Choroid plexus epithelial cell (primary cell): ENCODE measurements at places on chromosomes 1 and 21.

GRCh38 chr1:21337928-21338572 lies 47.8 kb upstream of the ECE1 start:
- peak; percentile 65 for DNase-seq

- peak; percentile 5 for DNase-seq
Observed at GRCh38 chr1:73593364-73593763, 604.6 kb downstream of the LRRIQ3 start.

DNA sequence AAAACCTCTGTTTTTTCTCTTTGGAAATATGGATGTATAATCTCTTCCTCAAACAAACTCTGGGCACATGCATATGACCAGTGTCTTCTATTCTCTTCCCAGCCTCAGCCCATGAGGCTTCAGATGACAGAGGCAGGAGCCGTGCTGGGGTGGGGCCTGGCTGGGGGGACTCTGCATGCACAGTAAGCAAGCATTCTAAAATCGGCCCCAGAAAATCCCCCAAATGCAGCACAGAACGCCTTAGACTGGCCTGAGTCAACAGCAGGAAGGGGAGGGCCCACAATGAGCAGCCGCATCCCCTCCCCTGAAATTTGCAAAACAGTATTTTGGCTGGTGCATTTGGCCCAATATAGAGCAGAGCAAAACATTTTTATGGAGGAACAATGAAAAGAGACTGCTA lies 47.8 kb downstream of the ITPKB start:
- DNase-seq = no peak

- peak; percentile 81 for DNase-seq
Observed at GRCh38 chr1:9717193-9718005, 65.9 kb downstream of the PIK3CD start.

- DNase-seq = peak; percentile 57
Observed at GRCh38 chr1:161182214-161182613, 4.9 kb upstream of the B4GALT3 start.

DNA sequence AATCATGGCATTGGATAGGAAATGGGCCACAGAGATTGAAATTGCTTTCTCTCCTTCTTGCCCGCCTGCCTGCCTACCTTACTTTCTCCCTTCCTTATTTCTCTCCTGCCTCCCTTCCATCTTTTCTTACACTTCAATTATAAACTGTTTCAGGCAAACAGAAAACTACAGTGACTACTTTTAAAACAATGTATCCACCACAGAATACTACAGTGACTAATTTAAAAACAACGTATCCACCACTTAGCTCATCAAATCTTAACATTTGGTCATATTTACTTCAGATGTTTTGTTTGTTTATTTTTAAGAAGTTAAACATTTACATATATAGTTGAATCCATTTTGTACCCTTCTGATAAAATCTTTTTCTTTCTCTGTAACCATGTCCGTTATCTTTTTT lies 54.4 kb downstream of the SNRPE start:
- peak; percentile 36 for DNase-seq

DNA sequence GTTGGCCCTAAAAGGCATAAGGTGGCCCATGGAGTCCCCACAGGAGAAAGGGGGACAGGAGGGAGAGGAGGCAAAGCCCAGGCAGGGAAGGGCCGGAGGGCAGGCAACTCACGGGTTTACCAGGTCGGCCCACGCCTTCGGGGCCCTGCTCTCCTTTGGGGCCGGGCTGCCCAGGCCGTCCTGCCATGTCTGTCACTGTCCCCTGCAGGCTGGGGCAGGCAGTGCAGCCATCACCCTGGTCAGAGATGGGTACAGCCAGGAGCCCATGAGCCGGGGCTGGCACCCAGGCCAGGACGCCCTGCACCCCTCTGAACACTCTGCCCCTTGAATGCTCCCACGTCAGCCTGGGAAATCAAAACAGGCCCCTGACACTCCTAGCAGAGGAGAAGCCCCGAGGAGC lies 19.8 kb downstream of the COL16A1 start:
- DNase-seq = no peak

DNA sequence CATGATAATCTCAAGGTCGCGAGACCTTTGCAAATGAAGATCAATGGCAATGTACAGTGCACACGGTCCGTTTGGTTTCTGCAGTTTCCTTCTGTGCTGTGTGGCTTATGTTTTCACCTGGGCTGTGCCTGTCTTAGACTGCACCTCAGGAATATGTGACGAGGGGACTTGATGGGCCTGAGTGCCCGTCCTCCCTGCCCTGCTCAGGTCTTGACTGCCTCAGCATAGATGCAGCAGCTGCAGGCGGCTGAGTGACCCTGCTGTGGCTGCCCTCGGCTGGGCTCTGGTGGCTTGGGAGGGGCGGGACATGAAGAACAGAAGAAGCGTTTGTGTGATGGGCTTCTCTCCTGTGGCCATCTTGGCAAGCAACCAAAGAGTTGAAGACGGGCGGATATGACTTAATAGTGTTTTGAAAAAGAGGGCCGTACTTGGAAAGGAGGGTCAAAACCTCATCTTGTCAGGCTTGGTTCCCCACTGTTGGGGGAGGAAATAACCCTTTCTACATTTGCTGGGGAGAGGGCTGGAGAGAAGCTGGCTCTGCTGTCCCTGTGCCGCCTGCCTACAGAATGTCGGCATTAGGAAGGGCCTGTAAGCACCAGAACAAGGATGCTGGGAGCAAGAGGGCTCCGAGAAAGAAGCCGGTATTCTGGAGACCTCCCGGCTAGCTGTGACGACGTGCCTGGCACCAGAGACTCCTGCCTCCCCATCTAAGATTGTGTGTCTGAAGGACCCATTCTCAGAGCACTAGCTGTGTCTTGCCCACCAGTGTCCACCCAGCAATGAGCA lies 7.1 kb downstream of the MYBPHL start:
- peak; percentile 92 for DNase-seq

GRCh38 chr1:2455757-2456156 lies 20.3 kb upstream of the PLCH2 start:
- no peak for DNase-seq

DNA sequence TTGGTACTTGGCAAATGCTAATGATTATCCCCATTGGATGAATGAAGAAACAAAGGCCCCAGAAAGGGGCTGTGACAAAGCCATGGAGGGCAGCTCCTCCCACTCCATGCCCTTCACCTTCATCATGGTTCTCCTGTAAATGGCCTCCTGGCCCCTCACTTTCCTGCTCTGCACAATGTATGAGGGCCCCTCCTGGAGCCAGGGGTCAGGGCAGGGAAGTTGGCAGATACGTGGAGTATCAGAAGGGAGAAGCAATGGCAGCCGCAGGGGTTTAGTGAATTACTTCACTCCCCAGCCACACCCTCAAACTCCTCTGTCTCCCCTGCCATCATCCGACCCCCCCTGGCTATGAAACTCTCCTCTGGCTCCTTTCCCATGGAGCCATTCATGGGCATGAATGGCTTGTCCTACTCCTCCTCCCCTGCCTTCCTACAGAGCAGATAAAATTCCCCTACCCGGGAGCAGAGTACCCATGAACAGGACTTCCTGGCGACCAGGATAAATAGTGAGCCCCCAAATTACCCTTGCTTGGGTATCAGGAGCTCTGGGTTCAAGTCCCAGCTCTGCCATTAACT lies 86.3 kb downstream of the CAMK2N1 start:
- no peak for DNase-seq

GRCh38 chr21:24023402-24023801 lies 1583.9 kb downstream of the MRPL39 start:
- no peak for DNase-seq

DNA sequence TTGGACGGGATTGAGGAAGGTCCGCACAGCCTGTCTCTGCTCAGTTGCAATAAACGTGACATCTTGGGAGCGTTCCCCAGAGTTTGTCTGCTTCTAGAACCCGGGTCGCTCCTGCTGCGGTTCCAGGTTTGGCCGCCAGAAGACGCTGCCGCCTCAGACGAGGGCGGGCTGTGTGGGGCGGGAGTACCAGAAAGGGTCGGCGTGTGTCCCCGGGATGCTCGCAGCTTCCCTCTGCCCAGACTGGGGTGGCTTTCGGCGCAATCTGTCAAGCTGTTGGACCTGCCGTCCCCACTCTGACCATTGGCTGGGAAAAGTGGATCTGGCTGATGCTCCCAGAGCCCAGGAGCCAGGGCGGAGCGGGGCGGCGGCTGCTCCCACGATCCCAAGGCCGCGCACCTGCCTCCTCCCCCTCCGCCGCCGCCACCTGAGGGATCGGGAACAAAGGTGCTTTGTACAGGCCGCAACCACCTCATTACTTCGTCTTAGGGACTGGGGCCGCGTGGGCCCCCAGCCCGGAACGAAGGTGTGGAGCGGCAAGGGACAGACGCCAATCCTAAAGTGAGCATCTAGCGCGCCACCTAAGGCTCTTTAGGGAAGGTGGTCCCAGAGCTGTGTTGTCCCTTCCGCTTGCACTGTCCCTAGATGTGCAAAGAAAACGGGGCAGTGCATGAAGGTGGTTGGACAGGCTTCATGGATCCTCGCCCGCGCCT lies 683 bp upstream of the EFNA4 start:
- peak; percentile 65 for DNase-seq

- no peak for DNase-seq
Observed at GRCh38 chr1:21212126-21212525, 35.4 kb upstream of the EIF4G3 start.

DNA sequence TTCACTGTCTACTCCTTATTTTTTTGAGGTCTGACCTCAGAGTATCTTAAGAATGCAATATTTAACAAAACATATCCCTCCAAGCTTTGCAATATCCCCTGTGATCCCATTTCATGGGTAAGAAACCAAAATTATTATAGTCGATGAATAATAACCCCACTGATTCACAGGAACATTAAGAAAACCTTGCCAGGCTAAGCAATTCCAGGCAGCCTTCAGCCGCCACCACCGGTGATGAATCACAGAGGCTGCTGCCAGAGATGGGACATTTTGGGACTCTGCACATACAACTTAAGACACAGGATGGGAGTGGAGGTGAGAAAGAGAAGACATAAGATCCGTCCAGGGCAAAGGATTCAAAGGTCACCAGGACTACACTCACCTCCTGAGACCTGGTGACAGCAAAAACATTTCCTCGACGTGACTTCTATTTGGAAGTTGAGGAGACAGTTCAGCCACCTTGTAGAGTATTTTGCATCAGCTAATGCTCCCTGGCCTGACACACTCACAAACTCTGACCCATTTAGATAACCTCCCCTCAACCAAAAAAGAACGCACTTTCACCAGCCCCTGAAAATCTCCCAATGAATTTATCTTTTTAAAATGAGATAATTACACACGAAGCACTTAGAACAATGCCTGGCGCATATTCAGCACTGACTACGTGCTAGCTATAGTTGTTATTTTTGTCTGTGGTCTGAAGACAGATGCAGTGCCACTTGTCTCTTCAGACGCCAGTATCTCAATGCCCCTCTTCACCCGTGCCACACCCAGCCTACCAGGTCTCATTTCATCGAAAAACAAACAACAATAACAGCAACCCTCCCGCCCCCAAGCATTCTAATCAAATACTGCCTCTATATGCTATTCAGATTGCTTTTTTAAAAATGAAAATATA lies 17.8 kb upstream of the OVAAL start:
- DNase-seq = no peak

DNA sequence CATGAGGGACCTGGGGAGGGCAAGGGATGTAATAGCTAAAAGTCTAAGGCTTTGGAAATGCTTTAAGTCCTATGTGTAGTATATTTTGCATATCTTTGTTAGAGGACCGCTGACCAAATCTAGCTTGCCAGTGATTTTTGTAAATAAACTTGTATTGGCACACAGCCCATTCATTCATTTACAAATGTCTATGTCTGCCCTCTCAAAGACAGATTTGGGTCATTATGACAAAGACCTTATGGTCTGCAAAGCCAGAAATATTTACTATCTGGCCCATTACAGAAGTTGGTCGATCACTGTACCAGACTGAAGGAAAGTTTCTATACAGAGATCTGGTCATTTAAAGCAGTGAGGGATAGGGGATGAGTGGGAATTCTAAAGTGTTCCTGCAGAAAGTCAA lies 120.1 kb upstream of the RAVER2 start:
- DNase-seq = no peak

- no peak for DNase-seq
Observed at GRCh38 chr1:234427950-234428646, 50.9 kb downstream of the TARBP1 start.

DNA sequence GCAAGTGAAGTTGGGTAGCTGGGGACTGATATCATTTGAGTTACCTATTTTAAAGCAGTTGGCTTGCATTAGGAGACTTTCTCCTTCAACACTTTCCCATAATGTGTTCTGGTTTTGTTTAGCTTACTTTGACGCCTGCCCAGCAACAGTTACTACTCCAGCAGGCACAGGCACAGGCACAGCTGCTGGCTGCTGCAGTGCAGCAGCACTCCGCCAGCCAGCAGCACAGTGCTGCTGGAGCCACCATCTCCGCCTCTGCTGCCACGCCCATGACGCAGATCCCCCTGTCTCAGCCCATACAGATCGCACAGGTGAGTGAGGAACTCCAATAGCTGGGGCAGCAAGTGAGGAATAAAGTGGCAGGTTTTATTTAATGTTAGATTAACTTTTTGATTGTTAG lies 144.3 kb downstream of the CD247 start:
- no peak for DNase-seq

DNA sequence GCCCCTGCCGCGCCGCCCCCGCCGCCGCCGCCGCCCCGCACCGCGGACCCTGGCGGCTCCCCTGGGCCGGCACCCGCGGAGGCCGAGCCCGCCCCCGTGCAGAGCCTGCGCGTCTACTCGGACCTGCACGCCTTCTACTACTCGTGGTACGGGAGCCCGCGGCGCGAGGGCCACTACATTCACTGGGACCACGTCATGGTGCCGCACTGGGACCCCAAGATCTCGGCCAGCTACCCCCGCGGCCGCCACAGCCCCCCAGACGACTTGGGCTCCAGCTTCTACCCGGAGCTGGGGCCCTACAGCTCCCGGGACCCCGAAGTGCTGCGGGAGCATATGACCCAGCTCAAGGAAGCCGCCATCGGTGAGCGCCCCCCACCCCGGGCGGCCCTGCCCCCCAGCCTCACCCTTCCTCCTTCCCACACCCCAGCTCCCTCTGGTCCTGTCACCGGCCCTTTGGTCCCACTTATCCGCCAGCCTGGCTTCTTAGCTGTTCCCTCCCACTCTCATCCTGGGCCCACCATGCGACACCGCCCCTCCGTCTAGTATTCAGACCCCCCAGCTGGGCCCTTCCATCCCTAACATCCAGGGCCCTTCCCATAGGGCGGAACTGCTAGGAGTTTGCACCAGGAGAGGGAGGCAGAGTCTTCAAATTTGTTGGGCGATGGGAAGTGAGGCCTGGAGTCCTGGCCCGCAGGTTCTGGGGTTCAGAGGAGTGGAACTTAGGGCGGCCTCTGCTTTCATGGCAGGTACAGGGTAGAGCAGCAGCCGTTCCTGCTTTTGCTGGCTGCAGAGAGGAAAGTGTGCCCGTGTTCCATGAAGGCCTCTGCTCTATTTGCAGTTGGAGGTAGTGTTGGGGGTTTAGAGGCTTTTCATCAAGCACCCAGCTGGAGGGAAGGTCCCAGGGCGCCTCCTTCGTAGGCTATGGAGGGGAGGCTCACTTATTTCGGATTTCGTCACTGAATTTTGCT lies 1.0 kb downstream of the MANEAL start:
- DNase-seq = no peak

- peak; percentile 51 for DNase-seq
Observed at GRCh38 chr21:28256420-28256831, 736.3 kb downstream of the LTN1 start.

DNA sequence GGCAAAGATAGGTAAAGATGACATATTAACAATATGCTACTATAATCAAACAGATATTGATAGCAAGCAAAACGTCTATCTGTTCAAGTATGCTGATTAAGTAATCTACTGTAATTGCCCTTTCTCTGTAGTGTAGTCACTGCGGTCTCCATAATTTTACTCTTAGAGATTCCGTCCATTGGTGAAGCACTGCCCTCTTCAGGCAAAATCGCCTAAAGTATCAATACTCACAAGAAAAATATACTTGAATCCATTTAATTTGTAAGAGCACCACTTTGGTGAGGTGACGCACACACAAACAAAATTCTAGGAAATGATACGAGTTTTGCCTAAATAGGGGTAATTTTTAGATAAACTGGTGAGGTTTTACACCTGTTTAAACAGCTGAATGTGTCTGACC lies 434.6 kb upstream of the CHRM3 start:
- DNase-seq = peak; percentile 57
